Cardiac fibroblast (primary cell): ENCODE measurements at places on chromosomes 1 and 21.
A peak's percentile ranks its signal among the peaks of the same experiment; 100 is the strongest.

DNA sequence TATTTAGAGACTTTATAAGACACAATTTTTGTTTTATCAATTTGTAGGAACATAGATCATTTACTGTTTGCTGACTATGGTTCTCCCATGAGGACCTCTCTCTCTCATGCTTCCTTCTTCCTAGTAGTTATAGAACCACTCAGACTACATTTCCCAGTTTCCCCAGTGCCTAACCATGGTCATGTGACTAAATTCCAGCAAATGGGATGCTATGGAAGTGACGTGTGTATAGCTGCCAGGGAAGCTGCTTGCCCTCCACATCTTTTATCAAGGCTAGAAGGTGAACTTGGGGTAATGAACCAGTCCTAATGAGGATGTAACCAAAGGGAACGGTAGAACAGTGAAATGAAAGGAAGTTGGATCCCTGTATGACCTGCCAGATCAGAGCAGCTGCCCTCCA, 184.0 kb downstream of the MIS18A start:
- DNase-seq = peak; percentile 25

DNA sequence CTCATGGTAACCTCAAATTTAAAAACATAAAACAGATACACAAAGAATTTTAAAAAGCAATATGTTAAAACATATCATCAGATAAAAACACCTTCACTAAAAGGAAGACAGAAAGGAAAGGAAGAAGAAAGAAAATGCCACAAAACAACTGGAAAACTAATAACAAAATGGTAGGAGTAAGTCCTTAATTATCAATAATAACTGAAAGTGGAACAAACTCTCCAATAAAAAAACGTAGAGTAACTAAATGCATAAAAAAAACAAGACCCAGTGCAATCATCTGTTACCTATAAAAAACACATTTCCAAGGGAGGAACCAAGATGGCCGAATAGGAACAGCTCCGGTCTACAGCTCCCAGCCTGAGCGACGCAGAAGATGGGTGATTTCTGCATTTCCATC, 47.1 kb upstream of the ACADM start:
- DNase-seq = no peak

- no peak for DNase-seq
Measured at GRCh38 chr1:197451381-197451780, 183.3 kb downstream of the CRB1 start.

GRCh38 chr1:11794446-11795237, 11.1 kb downstream of the MTHFR start:
- no peak for DNase-seq

GRCh38 chr1:57309630-57310029, 114.2 kb downstream of the DAB1 start:
- DNase-seq = no peak

- no peak for DNase-seq
Measured at GRCh38 chr21:43686811-43687565, 27.6 kb downstream of the RRP1B start.

DNA sequence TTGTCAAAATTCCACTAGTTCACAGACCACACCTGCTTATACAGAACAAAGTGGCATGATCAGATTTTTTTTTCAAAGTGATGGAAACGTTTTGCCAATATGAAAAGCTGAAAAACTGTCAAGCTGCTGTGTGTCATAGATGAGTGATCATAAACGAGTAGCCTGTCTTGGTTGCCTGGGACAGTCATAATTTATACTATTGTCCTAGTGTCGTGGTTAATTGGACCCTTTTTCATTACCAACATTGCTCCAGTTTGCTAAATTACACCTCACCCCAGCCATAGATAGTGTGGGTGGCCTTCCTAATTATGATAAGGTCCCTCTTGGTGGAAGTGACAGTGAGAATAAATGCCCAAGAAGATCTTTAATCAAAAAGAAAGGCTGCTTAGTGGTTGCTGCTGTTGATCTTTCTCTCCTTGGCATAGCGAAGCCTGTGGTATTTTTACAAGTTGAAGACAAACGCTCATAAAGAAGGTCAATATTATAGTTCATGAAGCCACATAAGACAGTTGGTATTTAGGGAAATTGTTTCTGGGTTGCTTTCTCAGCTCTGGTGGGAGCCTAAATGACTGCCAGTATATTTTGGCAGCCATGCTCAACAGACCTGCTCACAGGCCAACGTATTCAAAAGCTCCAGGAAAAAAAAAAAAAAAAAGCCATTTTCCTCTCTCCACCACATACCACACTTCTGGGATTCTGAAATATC, 478.1 kb downstream of the PLA2G4A start:
- no peak for DNase-seq

DNA sequence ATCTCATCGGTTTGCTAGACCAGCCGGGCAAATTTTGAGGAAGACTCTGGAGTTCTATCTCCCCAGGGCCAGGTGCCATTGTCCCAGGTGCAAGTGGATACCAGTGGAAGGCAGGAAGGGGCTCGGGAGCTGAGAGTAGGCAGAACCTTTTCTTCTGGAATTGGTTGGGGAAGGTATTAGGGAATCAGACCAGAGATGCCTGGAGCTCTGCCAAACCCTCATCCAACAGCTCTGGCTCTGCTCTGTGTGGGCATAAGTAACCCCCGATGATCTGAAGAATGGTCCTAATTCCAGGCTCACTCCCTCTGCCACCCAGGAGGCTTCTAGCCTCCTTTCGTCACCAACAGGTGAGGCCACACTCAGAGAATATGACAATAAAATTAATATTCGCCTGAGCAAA, 69.9 kb downstream of the PGBD5 start:
- DNase-seq = no peak

DNA sequence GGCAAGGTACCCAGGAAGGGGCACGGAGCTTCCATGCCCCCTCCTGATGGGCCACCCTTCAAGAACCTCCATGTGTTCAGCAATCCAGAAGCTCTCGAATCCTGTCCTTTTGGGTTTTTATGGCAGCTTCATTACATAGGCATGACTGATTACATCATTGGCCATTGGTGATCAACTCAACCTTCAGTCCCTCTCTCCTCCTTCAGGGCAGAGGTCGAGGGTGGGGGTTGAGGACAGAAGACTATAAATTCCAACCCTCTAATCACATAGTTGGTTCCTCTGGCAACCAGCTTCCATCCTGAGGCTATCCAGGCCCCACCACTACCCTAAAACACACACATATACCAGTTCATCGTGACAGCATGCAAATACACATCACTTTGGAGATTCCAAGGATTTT, 135.7 kb downstream of the ZNF281 start:
- DNase-seq = no peak

GRCh38 chr1:61102041-61102440, 19.7 kb downstream of the NFIA start:
- DNase-seq = peak; percentile 71

- no peak for DNase-seq
Measured at GRCh38 chr21:40668555-40669275, 178.2 kb downstream of the DSCAM start.

DNA sequence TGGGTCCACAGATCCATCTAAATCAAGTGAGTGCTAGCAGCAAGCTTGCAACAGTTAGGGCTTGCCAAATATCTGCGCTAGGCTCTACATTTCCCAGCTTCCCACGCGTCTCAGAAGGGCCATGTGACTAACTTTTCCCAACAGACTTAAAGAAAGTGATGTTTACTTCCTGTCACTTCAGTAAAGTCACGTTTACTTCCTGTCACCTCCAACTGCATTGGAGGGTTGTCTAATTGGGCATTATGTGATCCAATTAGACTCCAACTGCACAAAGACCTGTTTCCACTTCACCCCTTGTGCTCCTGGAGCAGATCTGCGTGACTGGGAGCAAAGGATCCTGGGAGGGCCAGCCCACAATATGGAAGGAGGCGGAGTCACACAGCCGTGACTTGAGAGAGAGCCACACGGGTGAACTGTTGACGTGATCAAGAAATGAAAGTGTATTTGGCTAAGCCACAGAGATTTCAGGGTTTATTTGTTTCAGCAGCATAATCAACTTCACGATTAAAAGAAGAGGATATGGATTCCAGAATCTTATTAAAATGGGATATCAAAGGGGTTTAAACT, 77.7 kb downstream of the CYYR1 start:
- no peak for DNase-seq

GRCh38 chr1:59901770-59902388, 24.7 kb downstream of the CYP2J2 start:
- DNase-seq = no peak

- peak; percentile 37 for DNase-seq
Measured at GRCh38 chr1:155166471-155167165, 6.5 kb downstream of the KRTCAP2 start.

GRCh38 chr1:218330043-218330623, 15.0 kb upstream of the TGFB2 start:
- peak; percentile 71 for DNase-seq

DNA sequence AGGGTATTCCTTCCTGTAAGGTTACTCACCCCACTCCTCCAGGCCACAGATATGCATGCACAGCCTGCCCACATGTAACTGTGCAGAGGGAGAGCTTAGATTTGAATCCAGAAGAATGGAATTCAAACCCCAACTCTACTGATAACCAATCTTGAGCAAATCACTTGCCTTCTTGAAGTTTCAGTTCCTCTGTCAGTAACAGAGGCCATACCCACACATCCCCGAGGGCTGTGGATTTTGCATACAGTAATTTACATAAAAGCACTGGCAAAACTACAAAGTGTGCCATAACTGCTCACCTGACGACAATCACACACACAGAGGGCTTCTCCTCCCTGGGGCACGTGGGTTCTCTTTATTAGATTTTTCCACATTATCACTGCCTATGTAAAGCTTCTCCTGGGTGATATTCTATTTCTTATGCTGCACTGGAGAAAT, 18.6 kb downstream of the CD247 start:
- DNase-seq = no peak

DNA sequence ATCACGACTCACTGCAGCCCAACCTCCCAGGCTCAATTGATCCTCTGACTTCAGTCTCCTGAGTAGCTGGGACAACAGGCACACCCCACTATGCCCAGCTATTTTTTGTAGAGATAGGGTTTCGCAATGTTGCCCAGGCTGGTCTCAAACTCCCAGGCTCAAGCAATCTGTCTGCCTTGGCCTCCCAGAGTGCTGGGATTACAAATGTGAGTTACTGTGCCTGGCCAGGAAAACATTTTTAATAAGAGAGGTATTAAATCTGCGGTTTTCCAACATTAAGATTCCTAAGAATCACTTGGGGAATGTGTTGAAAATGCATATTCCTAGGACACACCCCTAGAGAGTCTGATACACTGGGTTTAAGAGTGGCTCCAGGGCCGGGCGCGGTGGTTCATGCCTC, 8.7 kb downstream of the CSF1 start:
- no peak for DNase-seq

DNA sequence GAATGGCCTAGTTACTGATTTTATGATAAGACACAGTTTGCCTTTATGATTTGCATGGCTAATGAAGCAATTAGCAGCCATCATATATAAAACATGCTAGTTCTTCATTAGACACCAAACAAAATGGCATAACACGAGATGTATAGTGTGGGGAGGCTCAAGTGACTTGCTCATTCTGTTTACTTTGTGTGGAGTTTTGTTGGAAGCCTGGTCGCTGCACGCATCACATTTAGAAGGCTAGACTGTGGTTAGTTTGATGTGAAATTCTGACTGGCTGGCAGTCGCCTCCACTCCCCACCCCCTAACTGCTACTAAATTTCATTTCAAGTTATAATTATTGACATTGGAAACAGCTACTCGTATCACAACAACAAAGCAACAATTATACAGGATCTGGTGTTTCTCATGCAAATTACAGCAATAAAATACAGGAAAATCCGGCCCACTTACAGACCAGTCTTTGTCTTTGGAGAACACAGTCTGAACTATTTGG, 356.1 kb downstream of the LMO4 start:
- DNase-seq = peak; percentile 78

GRCh38 chr1:201482755-201483154, 13.8 kb upstream of the PHLDA3 start:
- no peak for DNase-seq

DNA sequence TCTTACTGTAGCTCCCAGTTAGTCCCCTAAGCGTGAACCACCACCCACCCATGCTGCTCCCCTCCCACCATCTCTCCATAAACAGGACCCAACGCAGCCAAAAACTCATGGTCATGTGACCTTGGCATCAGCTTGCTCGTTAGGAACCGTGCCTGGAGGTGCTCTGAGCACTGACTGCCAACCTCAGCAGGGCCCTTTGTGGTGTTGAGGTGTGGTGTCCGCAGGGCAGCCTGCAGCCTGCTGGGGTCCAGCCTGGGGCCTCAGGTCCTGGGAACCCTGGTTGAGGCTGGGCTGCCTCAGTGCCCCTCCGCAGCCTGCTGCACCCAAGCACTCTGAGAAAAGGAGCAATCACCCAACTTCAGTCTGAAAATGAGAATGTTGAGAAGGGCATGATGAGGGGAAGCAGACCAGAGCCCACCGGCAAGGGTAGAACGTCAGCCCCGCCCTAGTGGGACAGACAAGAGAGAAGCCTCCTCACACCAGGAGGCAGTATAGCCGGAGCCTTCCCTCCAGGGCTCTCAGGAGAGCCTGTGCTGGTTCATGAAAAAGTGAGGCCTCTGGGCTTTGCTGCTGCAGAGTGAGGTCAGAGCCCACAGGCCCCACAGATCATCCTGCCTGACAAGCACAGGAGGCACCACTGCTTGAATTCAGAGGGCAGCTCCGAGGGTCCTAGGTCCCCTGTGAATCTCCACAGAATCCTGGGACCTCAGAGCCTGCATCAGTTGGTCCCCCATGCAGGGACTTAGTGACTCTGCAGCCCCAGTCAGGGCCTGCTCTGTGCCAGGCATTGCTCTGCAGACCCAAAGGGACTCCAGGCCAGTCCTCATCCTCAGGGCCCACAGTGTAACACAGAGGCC, 4.9 kb upstream of the COL6A2 start:
- no peak for DNase-seq
